ENCODE measurements at places on chromosomes 2 and 18.

GRCh38 chr2:190571686-190572085 is 37.2 kb upstream of the NEMP2 start:
- no peak for DNase-seq

DNA sequence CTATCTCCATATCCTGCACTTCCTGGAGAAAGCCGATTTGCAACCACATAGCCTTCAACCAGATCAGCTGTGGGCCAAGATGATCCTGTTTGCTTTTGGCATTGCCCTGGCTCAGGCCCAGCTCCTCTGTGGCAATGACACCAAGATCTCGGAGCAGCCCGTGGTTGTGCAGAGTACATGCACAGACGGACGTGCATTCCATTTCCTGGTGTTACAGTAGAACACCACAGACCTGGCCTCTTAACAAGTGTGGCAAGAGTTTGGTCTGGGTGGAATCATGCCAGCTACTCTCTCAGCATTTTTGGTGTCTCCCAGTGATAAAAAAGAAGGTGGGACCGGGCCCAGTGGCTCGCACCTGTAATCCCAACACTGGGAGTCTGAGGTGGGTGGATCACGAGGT is 20.0 kb downstream of the MALT1 start:
- DNase-seq = no peak

DNA sequence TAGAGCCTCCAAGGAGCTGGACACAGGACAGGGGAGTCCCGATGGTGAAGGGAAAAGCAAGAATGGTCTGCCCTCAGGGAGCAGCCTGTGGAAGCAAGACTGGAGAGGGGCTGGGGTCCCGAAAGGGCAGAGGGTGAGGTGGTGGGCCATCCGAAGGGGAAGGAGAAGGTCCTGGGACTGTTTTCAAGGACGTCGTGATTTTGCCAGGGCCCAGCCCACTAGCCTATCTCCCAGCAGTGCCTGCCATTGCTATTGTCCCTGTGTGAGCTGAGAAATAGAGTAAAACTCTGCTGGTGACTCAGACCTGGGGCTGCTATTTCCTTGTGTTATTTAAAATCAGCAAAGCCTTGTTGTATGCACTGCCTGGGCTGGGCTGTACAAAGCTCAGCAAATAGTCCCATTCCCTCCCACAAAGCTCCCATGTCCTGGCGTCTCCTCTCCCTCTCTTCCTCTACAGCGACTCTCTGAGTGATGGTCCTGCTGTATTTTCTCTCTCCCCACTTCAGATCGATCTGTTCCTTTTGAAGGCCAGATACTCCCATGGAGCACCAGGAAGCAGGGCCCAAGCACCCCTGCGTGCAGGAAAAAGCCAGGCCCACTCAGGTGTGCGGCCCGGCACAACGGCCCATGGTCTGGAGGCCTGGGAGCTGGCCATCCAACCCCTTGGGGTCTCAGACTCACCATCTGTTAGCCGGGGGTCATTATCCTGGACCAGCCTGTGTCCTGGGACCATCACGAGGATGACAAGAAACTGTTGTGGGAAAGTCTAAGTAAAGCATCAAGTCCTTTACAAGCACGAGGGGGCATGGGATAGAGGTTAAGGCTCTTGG is 65.0 kb upstream of the OTOF start:
- DNase-seq = no peak

DNA sequence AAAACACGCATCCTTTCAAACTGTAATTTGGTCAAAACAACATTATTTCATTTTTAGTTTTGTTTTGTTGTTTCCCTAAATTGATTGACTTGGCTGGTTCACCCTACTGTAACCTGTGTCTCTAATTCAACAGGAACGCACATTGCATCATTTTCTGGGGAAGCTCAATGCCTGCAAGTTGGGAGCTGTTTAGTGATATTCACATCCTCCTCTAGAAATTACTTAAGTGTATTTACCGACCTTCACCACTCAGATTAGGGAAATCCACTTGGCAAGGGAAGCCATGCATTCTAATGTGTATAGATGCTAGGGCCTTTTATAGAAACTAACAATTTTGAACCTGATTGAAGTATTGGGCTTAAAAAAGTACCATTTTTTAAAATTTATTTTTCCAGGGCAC is 7.3 kb upstream of the TPO start:
- no peak for DNase-seq

GRCh38 chr18:23887035-23887434 is 127.5 kb upstream of the TTC39C start:
- no peak for DNase-seq

- no peak for DNase-seq
Measured at GRCh38 chr2:191957996-191958860, 111.3 kb upstream of the CAVIN2 start.

- DNase-seq = no peak
Measured at GRCh38 chr2:236536727-236537398, 32.8 kb upstream of the ACKR3 start.

DNA sequence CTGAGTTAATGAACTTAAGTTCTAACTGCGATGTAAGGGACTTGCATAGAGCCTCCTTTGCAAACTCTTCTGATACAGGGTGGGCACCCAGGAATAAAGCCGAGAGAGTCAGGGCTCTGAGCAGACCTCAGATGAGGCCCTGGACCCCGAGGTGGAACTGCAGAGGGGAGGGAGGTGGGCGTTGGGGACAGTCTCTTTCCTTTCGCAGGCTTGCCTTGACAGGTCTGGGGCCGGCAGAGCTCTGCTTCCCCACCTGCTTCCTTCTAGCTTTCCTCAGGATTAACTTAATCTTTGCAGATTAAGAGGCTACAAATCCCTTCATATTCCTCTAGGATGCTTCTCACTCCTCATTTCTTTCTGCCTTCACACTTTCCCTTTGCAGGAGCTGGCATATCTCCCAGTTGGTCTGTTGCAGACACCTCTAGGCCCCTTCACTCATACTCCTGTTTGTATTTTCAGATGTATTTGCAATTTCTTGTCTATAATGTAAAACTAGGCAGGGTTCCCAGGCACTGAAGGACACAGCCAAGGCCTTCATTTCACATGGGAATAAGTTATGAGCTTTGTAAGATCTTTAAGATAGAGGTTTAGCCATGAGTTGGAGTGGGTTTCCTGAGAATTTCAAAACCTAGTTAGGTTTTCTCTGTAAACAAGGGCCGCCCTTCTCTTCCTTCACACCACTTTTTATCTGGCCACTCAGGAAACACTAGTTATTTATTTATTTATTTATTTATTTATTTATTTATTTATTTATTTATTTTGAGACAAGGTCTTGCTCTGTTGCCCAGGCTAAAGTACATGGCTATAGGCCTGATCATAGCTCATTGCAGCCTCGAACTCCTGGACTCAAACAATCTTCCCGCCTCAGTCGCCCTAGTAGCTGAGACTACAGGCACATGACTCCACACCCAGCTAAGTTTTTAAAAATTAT is 70.9 kb downstream of the MTCL1 start:
- DNase-seq = no peak

DNA sequence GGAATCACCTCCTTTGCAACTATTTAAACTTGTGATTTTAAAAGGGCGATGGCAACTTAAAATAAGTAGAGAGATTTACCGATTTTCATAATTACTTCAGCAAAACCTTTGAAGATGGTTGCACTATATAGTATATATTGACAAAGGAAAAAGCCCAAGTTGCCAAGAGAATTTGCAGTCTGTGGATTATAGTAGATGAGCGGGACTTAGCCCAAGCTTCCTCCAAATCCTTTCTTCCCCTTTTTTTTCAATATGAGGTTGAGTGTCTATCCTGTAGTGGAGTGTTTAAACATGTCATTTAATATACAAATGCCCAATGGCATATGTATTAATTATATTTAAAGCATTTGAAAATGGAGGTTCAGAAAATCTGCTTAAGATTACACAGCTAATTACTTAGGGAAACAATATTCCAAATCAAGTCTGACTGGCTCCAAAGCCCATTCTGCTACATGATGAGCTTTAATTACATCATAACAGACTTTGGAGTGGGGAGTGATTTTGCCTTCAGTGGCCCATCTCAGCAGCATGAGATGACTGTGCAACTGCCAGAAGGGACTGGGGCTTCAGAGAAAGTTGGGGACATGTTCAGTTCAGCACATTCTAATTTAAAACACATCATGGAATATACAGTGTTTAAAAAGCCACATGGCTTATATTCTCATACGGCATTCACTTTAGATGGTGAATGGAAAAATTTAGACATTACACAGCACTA is 73.2 kb downstream of the COL3A1 start:
- no peak for DNase-seq

DNA sequence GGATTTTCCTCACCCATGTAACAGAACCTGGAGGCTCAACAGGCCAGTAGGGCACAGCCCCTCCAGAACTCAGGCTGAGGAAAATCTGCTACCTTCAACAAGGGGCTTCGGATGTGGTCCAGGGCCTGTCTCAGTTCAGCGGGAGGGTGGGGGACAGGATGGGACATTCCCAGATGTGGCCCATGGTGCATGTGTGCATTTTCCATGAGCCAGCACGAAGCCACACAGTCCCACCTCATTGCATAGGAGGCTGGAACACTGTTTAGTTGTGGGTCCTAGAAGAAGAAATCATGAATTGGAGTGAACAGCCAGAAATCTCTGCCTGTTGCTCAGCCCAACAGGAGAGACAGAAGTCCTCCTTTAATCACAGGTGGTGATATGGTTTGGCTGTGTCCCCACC is 469.6 kb upstream of the MYT1L start:
- no peak for DNase-seq

GRCh38 chr2:121282800-121283385 is 2.1 kb downstream of the TFCP2L1 start:
- peak; percentile 10 for DNase-seq

GRCh38 chr2:110101901-110102803 is 13.5 kb downstream of the MALL start:
- DNase-seq = peak; percentile 31

DNA sequence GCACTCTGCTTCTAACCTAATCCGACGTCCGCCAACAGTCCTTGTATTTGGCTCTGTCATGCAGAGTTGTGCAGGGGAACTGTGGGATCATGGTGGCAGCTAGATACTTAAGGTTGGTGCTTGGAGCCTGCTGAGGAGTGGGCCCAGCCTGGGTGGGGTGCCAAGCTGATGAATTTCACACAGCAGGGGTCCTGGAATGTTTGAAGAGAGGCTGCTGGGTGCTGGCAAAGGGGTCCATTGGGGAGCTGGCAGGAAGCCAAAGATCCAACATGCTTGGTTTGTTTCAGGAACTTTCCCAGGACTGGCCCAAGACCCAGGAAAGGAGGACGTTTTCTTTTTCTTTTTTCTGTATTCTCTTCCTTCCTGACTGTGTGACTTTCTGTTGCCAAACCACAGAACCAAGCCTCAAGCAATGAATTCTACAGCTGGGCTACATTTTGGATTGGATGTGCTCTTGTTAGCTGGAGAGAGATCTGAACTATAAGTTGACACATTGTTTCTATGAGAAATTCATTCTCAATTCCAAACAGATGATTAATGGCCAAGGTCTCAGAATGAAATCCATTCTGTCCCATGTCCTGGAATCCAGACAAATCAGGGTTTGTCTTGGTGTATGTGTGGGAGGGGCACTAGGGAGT is 49.9 kb downstream of the DHRS9 start:
- no peak for DNase-seq

- no peak for DNase-seq
Measured at GRCh38 chr18:34821669-34822210, 111.6 kb downstream of the DTNA start.

DNA sequence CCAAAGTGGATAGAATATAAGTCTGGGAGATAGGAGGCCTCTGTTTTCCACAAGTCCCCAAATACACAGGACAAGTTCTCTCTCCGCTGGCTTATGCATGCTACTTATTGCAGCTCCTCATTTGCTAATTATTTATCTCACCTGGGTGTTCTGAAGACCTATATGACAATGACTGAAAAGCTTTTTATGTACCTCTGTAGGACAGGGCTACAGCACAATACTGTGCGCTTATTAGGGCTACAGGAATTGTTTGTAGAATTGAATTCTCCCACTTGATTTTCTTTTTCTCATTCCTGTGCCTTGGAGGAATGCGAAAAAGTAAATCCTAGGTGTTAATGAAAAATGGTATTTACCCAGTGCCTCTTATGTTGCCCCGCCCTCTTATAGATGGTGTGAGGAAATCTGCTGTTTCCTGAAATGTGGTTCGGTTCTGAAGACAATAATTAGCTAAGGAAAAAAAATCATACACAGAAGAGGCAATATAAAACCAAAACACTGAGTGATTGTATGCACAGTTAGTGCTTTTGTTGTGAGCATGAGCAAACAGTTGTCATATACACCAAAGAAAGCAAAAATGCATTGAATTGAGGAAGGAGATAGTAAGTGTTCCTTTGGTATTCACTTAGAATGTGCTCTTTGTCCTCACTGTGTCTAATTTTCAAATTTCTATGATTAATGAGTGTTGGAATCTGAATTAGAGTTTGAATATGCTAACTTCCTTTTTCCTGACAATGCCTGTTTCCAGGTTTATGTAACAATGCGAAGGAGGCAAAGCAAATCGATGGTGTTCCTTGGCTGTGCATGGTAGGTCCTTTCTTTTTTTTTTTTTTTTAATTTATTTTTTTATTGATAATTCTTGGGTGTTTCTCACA is 78.7 kb upstream of the PNPT1 start:
- DNase-seq = no peak

DNA sequence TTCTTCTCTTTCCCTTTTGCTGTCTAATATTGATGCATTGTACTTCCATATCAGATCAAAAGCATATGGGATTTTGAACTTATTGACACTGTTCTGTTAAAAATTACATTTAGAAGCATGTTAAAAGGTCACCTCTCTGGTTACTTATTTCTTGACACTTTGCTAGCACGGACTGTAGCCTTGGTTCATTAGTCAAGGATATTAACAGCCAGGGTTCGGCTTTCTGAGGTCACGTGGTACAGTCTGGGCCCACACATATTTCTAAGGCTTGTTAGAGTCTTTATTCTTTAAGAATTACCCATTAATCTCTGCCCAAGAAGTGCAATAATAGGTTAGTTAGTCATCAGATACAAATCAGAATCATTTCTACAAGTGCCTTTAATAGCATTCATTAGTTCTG is 1035.8 kb upstream of the FANCL start:
- DNase-seq = peak; percentile 36

GRCh38 chr18:35467624-35468016 is 30.1 kb downstream of the INO80C start:
- DNase-seq = no peak

DNA sequence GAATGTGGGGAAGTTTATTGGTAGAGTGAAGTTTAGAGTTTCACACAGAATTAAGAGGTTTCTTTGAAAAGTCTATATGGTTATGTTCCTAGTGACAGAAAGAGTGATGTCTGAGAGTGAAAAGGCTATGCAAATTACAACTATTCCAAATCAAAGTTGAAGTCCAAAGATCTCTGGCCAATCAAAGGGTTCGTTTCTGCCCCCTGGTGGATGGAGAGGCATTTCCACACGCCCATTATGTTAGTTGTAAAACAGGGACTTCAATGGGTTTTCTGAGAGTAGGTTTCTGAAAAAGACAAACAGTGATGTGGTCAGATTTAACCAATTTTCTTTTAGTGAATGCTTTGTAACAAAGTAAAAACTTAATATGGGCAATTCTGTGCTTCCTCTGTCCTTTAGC is 441.5 kb upstream of the POU3F3 start:
- DNase-seq = peak; percentile 38

DNA sequence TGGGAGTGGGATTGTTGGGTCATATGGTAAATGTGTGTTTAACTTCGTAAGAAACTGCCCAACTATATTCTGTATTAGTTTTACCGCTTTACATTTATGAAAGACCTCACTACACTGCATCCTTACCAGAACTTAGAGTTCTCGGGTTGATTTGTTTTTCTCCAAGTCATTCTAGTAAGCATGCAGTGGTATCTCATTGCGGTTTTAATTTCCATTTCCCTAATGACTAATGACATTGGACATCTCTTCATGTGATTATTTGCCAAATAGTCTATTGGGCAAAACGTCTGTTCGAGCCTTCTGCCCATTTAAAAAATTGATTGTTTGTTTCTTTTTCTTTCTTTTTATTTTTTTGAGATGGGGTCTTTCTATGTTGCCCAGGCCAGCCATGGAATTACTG is 6.8 kb downstream of the FBLN7 start:
- DNase-seq = no peak

Data from kidney (tissue), 22 donors.